Amygdala (tissue), 56 donors: ENCODE measurements at places on chromosomes 3 and 15.
A peak's percentile ranks its signal among the peaks of the same experiment; 100 is the strongest.

GRCh38 chr3:86554383-86554782 is 436.6 kb downstream of the VGLL3 start:
- no peak for DNase-seq

- no peak for DNase-seq
These were observed 241.3 kb downstream of the THRB start for GRCh38 chr3:24253336-24253735.

- DNase-seq = no peak
These were observed 393.7 kb downstream of the FEZF2 start for GRCh38 chr3:61979638-61980037.

- no peak for DNase-seq
These were observed 169.7 kb upstream of the BFSP2 start for GRCh38 chr3:133230195-133230594.

GRCh38 chr3:81277853-81278252 is 483.6 kb downstream of the GBE1 start:
- no peak for DNase-seq

DNA sequence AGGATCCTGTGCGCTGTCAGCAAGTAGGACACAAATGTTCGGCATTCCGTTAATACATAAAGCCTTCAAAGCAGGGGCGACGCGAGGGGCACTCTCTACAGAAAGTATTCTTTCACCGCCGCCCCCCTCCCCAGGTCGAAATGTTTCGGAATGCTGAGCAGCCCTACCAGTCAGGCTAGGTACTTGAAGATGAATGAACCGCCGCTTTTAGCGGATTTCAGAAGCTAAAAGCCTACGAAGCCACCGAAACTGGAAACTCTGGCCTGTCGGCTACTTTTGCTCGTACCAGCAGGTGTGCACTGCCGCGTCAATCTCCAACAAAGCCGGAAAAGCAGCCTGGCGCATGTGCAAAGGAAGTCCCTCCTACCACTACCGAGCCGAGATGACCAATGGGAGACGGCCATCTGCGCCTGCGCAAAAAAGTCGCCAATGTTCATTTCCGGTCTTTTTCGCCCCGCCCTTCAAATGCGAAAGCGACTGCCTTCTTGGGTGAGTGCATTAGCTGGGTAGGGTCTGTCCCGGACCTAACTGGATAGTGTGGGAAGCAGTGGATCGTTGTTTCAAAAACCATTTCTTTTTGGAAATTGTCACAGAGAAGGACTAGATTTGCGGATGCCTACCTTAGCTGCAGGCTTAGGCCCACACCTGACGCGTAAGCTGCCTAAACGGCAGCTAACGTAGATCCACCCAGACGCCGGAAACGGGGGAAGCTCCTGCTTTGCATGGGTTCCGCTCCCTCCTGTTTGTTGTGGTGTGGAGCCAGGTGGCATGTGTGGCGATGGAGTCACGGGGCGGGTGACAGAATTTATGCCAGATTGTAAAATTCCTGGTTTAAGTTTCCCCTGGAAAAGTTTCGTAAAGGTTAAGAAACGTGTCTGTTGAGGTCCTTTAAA is at the start of gene WDR5B:
WDR5B (minus strand) TSS at position 301 of the 893 bp plus-strand sequence. CDS start 534 bp downstream, outside the sequence.
- no peak for DNase-seq

DNA sequence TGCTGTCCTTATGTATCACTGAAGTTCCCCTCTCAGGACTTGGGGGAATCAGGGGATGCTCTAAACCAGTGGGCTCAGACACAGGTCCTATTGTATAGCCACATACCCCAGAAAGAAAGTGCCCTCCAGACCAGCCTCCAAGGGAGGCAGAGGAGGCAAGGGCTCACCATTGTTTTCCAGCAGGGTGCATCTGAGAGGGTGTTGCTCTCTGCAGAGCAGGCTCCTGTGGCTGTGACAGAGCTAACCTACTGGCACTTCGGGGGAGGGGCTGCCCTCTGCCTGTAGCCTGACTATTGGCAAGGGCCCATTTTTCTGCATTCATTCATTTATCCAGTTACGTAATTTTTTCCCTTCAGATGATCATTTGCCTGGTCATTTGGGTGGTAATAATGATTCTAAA is 39.9 kb downstream of the EEFSEC start:
- DNase-seq = no peak

DNA sequence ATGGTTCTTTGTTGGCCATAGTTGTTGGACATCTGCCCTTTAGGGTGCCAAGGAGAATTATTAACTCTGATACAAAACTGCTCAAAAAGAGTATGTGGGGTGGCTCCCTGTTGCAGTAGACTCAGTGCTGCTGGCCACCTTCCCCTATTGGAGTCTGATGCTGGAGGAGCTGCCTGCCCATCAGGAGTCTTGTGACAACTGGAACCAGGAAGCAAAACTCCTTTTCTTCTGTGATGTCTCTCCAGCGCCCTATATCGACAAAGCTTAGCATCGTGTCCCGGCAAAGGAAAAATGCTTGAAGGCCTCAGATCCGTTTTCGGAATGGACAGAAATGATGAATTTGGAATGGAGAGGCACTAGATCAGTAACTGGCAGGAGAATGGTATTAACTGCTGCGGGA is 23.5 kb downstream of the PAK2 start:
- no peak for DNase-seq

DNA sequence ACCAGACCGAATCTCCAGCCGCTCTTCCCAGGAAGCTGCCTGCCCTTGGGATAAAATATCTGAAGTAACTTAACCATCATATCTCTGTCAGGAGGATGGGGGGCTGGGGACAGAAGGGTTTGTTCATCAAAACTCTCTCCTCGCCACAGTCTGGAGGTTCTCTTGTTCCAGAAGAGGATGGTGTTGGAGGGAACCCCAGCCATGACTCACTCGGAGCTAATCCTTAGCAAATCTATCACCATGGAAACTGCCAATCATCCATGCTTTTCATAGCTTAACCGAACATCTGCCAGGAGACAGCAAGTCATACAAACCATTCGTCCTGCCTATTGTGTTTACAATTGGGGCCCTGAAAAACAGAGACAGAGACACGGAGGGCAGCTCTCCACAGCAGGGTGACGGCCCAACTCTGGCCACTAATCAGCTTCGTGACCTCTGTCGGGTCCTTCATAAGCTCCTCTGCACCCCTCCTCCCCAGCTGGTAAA is 73.8 kb upstream of the HEG1 start:
- DNase-seq = no peak

GRCh38 chr3:12730506-12731242 is 28.4 kb downstream of the TMEM40 start:
- DNase-seq = no peak

- DNase-seq = no peak
These were observed 63.1 kb downstream of the CDC25A start for GRCh38 chr3:48125013-48125705.

DNA sequence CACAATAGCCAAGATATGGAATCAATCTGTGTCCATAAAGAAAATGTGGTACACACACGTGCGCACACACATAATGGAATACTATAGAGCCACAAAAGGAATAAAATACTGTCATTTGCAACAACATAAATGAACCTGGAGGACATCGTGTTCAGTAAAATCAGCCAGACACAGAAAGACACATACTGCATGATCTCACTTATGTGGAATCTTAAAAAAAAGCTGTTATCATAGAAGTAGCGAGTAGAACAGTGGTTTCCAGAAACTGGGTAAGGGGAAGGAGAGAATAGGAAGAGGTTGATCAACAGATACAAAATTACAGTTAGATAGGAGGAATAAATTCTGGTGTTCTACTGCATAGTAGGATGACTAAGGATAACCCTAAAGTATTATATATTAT is 11.1 kb downstream of the ATOSA start:
- no peak for DNase-seq

DNA sequence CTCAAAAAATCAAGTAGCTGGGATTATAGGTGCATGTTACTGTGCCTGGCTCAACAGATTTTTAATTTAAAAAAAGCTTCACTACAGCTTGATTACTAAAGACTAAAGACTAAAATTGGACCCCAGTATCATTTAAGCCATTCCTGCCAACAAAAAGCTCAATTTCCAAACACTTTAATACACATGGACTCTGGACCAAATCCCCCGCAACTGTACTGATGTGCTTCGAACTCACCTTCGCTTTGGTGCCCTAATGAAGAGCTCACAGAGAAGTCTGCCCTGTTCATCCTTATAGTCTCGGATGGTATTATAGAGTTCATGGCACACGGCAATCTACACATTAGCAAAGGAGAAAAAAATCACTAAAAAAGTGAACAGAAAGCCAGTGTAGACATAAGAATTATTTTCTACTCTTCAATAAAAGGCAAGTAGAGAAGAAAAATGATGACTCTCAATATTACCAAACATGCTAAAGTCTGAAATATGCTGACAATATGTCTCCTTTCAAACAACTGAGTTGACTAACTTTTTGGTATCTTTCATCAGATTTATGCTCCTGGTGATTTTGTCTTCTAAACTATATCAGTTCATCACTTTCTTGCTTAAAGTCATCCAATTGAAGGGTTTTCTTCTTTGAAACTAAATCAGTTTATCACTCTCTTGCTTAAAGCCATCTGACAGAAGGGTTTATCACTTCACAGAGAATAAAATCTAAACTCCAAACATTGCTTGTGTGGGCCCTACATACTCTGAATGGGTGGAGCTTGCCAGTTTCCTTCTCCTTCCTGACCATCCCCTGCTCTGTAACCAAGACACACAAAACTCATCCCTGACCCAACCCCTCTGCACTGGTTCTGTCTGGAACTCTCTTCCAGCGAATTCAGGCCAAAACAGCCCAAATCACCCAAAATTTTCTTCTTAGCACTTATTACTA is 7.2 kb downstream of the PBRM1 start:
- no peak for DNase-seq

- DNase-seq = no peak
These were observed 626 bp downstream of the SEC62 start for GRCh38 chr3:169966951-169967915.

GRCh38 chr3:129485721-129486663 is 42.4 kb upstream of the RHO start:
- DNase-seq = peak; percentile 68

GRCh38 chr3:48558493-48559134 is 2.0 kb upstream of the PFKFB4 start:
- DNase-seq = no peak

DNA sequence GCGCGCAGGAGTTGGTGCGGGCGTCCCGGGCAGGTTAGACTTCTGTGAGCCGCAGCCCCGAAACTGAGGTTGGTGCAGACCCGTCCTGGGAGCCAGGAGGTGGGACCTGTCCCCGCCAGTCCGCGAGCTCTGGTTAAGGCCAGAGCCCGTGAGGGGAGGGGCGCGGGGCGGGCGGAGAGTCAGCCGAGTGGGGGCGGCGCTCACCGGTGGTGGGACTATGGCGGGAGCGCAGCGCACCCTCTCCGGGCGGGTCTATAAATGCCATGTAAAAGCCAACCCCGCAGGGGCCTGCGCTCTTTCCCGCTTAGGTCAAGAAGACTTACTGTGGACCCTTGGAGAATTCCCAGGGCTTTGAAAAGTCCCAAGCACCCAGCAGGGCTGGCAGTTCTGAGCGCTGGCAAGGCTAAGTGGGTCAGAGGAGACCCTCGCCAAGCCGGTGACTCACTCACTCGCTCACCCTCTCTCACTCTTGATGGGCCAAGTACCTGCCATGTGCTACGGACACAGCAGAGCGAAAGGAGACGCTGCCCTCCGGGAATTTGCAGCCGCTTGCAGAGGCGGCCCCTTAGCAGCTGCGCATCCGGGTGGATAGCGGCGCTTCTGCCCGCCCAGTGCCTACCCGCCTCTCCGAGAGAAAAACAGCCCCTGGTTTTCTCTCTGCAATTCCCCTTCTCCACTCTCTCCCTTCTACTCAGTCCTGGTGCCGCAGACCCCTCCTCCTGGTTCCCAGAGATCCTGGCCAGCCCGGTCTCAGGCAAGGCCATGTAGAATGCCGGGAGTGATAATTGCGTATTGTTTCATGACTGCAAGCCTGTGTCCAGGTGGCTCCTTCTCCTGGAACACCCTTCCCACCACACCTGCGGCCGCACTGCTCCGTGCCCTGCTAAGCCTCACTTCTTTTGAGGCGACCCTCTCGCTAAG is at the start of gene ALDH1L1:
ALDH1L1 (minus strand) TSS at position 110 of the 921 bp plus-strand sequence. CDS start 19,607 bp downstream, outside the sequence.
- peak; percentile 83 for DNase-seq

DNA sequence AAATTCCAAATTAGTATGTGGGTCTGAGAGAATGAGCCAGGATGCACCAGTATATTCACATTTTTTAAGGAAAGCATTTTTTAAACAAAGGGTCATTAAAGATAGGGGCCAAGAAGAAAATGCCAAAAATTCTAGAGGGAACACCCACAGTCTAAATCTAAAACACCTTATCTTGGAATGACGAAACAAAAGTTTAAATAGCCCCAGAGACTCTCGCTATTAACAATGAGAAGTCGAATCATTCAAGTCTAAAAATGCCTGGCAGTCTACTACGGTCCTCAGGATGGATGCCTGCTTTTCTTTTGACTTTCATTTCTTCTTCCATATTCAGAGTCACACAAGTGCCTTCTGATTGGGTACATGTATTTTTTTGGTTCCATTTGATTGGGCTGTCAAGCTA is 66.3 kb downstream of the SSUH2 start:
- DNase-seq = no peak

GRCh38 chr15:53840681-53841080 is 81.2 kb upstream of the WDR72 start:
- no peak for DNase-seq

DNA sequence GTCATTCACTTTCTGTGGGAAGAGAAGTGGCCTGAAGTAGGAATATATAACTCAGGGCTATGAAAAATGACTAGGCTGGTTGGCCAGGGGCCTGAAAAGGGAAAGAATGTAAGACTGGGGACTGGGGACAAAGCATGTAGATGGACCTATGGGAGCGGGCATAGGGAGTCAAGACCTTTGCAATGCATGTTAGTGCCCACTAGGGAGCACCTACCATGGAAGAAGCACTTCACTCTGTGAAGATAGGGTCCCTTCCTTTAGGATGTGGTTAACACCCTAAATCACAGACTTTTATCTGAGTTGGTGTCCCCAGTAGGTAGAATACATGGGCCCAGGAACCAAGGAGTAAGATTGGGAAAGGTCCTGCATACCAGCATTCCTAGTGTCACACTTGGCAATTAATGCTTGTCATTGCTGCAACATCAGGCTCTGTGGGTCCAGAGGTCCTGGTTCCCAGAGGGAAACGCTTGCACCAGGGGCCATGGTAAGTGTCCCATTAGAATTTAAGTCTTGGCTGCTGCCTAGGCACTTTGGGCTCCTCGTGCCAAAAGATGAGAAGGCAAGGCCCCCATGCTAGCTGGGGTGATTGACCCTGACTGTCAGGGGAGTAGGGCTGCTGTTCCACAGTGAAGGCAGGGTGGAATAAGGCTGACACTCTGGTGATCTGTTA is 79.6 kb downstream of the CRYGS start:
- DNase-seq = no peak

DNA sequence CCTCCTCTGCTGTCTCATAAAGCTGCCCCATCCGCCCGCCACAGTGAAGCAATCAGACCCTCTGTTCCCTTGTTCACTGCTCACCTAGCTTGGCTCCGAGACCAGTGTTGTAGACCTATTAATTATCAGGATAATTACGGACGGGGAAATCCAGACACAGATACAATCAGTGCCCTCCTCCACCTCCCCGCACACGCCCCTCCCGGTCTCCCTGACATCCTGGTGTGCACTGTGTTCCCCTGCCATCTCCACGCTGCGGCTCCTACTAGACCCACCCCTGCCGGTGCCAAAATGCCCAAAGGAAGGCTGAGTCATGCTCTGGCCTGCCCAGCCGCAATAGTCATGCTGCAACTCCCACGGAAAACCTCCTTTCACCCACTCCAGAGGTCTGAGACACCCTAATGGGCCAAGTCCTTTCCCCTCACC is 277.3 kb upstream of the TLE3 start:
- no peak for DNase-seq
